ENCODE measurements at places on chromosomes 12 and 14.

GRCh38 chr14:75458305-75458704, 30.5 kb downstream of the JDP2 start:
- no peak for DNase-seq

DNA sequence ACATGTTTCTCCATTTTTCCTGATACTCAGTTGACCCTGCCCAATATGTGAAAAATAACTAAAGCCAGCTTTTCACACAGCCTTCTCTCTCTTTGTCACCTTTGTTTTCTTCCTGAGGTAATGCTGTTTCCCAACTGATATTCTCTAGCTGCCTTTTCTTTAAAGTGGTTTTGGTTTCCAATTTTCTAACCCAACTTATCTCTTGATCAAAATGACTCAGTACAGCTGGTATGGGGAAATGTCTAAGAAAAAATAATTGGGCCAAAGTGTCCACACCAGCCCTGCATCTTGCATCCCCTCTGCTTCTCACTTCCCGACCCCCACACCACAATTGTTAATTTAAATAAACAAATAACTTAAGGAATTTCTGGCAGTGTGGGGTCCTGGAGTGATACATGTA, 193.8 kb downstream of the SYT1 start:
- DNase-seq: no peak

- no peak for DNase-seq
Observed at GRCh38 chr12:21677622-21678277, 20.1 kb upstream of the LDHB start.

DNA sequence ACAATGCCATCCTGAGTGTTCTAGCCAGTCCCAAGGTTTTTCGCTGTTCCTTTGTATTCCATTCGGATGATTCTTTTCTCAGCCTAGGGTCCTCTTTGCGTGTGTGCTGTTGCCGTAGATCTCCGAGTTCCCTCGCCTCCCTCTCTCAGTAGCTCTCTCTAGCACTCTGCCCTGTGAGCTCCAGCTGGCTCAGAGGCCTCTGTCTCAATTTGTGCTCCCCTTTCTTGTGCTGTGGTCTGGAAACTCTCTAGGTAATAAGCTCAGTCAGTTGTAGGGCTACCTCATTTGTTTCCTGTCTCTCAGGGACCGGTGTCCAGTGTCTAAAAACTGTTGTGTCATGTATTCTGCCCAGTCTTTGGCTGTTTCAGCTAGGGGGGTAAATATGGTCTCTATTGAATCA, 179.3 kb downstream of the PCNX1 start:
- DNase-seq: no peak

GRCh38 chr12:46506198-46506597, 133.6 kb upstream of the SLC38A2 start:
- DNase-seq: no peak

- no peak for DNase-seq
Observed at GRCh38 chr12:31506515-31507306, 84.2 kb downstream of the DENND5B start.

- DNase-seq: no peak
Observed at GRCh38 chr14:81440041-81440440, 39.9 kb upstream of the STON2 start.

Data from activated T-helper 1 cell treated with anti-CD3 and anti-CD28 coated beads, Interleukin-12 subunit alpha, Interleukin-12 subunit beta, Interleukin-2, Interleukin-4 antibody, amounts not matched to agents 30 ng/mL and 10 ng/mL and 1 ng/mL, durations not matched to agents 14 hours and 24 hours and 36 hours (primary cell).